Stimulated activated naive CD8-positive, alpha-beta T cell treated with anti-CD3 and anti-CD28 coated beads, Interleukin-15, Interleukin-2, amounts not matched to agents 100 U/mL and 50 U/mL, for 24 hours (primary cell): ENCODE measurements at places on chromosomes 2 and 18.

DNA sequence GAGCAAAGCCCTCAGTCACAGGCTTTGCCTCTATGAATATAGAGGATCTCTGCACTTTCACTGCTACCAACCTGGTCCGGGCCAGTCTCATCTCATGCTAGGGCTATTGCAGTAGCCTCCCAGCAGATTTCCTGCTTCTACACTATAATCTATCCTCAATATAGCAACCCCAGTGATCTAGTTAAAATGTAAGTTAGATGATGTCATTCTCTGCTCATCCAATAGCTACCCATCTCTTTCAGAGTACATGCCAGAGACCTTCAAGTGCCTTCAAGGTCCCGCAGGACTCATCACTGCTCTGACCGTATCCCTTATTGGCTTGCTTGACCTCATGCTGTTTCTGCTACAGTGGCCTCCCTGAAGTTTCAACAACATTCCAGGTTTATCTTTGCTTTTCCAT, 186.3 kb downstream of the LOXHD1 start:
- no peak for DNase-seq

DNA sequence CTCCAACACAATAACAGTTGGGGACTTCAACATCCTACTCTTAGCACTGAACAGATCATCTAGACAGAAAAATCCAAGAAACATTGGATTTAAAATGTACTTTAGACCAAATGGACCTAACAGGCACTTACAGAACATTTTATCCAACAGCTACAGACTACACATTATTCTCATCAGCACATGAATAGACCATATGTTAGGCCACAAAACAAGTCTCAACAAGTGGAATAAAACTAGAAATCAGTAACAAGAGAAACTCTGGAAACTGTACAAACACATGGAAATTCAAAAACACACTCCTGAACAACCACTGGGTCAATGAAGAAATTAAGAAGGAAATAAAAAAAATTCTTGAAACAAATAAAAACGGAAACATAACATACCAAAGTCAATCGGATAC, 117.5 kb downstream of the ACVR1 start:
- DNase-seq: no peak

DNA sequence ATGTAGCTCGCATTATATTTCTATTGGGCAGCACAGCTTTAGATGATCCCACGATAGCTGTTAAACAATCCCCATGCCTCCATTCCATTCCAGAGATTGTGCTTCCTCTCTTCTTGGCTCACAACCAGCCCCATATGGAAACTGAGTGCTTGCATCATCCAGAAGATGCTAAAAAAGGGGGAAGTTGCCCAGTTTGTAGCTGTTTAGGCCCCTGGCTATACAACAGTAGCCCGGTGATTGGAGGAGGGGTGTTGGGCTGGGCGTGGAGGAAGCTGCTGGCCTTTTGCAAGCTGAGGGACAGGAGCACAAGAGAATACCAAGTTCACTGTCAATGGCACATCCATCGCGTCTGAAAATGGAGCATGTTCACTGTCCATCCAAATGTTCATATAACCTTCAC, 360.2 kb downstream of the ALK start:
- DNase-seq: no peak

DNA sequence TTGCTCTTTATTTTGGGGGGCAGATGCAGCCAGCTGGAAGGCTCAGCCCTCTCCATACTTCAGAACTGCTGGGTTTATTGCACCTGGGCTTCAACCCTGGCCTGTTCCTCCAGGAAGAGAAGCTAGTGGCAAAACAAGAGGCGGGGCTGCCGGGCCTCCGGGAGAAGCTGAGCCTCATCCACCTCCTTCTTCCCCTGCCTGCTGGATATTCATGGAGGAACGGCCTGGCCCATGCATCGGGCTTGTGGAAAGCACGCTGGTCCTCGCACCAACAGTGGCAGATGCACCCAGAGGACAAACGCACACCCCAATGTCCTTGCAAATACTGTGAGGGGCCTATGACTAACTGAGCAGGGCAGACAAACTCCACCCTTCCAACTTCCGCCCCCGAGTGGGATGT, 30.6 kb downstream of the FAM178B start:
- DNase-seq: no peak

- DNase-seq: no peak
These were observed 68.6 kb downstream of the APLF start for GRCh38 chr2:68536000-68536399.

DNA sequence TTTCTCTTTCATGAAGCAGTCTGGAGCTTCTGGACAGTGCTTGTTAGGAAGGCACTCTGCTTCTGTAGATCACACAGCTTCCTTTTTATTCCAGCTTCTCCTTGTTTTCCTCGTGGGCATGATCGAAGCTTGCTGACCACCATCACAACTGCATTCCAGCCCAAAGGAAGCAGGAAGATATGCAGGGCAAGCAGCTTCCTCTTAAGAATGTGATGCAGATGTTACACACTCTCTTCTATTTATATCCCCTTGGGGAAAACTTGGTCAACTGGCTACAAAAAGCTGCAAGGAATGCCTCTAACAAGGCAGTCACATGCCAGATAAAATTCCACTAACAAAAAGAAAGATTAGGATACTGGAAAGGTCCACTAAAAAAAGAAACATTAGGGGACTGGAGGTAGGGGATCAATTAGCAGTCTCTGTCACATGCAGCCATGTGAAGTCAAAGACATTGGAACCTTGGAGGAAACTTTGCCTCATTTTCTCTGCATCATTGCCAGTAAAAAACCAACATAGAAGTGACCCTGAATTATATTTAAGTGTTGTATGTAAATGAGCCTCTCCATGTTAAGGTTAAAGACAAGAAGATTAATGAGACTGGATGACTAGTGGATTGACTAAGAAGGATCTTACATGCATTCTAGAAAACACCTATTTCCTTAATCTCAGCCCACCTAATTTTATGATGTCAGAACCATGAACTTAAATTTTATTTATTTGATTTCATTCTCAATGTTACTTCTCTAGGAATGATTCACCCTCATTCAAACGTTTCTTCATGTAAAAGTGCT, 98.3 kb downstream of the NAB1 start:
- no peak for DNase-seq

GRCh38 chr2:51093016-51093415, 61.1 kb upstream of the NRXN1 start:
- DNase-seq: no peak

- no peak for DNase-seq
These were observed 107.6 kb downstream of the DOCK10 start for GRCh38 chr2:224934526-224935188.

- no peak for DNase-seq
These were observed 10.4 kb upstream of the CCDC74A start for GRCh38 chr2:131517106-131517831.

GRCh38 chr2:80299661-80300060, 4.9 kb downstream of the LRRTM1 start:
- DNase-seq: no peak

- DNase-seq: peak; percentile 35
These were observed 81.1 kb downstream of the MRPS9 start for GRCh38 chr2:105118960-105119359.

GRCh38 chr2:145760781-145761649, 1241.1 kb upstream of the ZEB2 start:
- DNase-seq: no peak

- no peak for DNase-seq
These were observed 302.9 kb upstream of the NXPH2 start for GRCh38 chr2:139083121-139083520.

DNA sequence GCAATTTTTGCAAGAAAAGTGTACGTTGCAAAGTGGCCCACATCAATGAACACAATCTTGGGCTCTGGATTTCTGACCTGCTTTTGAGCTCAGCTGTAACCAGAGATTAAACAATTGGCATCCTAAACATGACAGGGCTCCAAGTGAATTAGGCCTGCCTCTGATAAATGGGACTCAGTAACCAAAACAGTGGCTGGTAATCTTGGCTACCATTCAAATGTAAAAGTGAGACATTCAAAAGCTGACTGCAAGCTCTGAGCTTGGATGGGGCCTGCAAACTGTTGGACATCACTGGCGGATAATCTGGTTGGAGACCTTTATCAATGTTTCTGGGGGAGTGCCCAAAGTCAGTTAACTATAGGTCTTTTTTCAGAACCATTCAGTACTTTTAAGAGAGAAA, 160.7 kb downstream of the RAB3GAP1 start:
- no peak for DNase-seq

DNA sequence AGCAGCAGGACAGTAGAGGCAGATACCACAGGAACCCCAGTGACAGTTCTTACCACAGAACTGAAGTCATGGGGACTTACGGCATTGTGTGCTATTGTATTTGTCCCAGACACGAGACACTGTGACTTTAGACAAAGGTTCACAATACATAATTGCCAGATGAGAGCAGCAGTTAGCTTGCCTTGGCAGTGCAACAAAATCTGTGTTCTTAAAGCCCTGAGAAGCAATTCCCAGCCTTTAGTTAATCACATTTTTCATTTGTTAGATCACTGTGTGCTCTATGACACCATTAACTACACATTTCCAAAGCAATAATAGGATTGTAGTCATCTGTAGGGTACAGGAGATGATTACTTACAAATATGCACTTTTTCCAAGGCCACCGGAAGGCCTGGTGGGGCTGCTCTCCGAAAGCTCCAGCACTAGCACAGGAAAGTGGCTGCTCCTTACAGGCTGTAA, 97.5 kb upstream of the LDLRAD4 start:
- DNase-seq: no peak

DNA sequence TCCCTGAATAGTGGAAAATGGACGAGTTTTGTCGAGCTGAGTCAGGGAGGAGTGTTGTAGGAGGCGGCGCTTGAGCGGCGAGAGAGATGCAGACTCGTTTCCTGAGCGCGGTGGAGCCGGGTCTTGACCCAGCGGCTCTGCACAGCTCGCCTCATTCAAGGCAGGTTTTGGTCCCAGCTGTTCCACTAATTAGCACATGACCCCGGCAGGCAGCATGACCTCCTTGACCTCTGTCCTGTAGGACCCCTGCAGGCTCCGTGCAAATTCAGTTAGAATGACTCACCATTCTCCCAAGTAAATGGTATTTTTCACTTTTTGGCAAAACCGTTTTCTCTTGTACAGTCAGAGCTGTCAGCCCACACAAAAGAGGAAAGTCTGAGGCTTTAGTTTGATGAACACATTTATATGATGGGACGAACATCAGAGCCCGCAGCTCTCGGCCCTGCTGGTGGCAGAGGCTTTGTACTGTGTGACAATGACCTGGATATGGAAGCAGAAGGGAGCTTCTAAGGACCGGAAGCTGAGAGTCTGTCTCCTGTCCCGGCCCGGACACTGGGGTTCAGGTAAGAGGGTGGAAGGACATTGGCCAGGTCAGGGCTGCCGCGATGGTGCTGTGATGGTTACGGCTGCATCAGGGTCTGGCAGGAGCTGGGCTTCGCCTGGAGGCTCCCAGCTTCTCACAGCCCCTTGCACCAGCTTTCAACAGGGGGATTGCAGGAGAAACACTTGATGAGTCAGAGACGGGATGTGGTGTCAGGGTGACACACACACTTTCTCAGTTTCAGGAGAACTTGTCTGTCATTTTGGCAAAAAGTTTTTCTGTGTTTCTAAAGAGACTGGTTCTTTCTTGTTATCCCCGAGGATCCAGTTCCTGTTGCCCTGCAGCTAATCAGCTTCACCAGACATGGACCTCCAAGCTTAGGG, 29.9 kb upstream of the ALKAL2 start:
- peak; percentile 40 for DNase-seq

- no peak for DNase-seq
These were observed 181.9 kb downstream of the MEMO1 start for GRCh38 chr2:31828891-31829290.

DNA sequence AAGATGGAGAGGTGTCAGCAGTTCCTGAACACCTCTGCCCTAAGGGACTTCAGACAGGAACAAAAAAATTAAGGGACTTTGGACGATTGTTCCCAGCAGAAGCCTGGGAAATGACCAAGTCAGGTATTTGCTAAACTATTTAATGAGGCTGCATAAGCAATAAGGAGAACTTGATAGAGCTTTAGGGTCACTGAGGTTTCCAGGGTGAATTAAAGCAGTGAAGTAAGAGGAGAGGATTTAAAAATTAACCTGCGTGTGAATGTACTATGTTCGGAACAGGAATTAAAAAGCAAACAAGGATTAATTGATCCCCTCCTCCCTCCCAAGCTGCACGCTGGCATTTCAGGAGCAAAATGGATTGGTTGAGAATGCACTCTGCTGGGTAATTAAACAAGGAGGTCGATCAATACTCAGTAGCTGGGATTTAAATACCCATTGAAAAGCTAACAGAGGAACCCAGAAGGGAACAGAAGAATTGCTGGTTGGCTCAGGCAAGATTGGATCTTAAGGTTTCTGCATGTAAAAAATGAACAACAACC, 157.2 kb downstream of the RNF152 start:
- no peak for DNase-seq

- no peak for DNase-seq
These were observed 21.9 kb upstream of the MCFD2 start for GRCh38 chr2:46937471-46937901.

DNA sequence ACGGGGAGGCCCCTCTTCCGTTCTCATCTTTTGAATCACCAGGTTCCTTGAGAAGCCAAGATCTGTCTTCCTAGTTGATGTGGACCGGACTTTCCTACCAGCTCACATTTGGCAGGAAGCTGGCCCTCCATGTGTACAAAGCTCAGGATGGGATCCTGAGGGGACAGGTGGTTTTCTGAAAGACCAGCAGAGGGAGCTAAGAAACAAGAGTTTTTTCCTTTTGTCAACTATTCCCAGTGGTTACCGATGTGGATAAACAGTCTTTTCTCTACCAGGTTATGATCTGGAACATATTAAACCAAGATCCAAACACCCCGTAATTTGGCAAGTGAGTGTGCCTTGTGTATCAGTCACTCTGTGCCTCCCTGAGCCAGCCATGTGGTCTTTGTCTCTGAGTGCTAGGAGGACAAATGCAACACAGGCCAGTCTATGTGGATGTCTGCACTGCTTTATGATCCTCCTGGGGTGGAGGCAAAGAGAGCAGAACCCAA, 25.1 kb upstream of the ARHGAP25 start:
- no peak for DNase-seq

- DNase-seq: no peak
These were observed 11.1 kb downstream of the EML4 start for GRCh38 chr2:42180300-42180699.

DNA sequence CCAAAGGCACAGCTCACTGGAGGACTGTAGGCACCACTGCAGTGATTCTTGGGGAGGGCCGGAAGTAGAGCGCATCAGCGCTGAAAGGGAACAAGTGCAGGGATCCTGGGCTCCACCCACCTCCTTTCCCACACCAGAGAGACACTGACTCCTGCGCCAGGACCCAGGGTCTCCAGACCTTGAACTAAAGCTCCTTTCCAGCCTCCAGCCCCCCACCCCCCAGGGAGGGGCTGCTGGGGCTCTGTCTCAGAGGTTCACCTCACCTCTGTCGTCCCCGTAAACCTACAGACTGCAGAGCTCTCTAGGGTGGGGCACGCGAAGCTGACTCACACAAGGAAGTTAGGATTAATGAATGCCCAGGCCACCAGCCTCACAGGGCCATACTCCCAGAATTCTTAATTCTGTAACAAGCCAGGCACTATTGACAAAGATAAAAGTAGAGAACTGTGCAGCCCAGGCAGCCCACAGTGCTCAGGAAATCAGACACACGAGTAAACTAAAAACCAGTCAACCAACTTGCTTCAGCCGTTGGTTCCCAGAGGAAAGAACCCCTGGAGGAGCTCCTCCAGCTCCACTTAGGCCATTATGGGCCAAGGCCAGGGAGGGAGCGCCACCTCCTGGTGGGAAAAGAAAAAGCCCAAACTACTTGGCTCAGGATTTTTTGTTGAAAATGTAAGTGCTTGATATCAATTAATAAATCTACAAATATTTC, 45.1 kb upstream of the ACAA2 start:
- peak; percentile 73 for DNase-seq

- DNase-seq: no peak
These were observed 239.1 kb downstream of the ICOS start for GRCh38 chr2:204175552-204176271.
